ENCODE measurements at places on chromosomes 7 and 10. TPM values are rescaled to one million over a fixed set of nuclear protein-coding genes. Genes with fewer than 3 reads are reported as not detected.

- no peak for DNase-seq
Observed at GRCh38 chr7:143279186-143280098, 5.3 kb upstream of the TMEM139 start.

DNA sequence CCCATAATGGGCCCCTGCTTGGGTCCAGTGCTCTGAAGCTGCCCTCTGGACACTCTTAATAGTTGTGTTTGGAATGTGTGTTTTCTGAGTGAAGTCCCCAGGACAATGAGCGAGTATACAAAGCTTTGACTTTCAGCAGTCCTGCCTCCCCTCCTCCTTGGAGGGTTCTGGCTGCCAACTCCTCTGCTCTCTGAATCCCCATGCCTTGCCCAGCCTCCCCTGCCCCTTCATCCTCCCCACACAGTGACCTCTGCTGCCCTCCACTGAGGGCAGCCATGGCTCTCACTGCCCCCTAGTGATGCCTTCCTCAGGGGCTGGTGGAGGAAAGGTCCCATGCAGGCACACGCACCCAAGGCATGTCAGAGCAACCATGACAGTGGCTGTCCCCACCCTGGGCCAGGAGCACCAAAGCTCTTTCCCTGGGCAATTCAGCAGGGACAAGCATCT lies 40.9 kb downstream of the FRMPD2 start:
- peak; percentile 12 for DNase-seq

DNA sequence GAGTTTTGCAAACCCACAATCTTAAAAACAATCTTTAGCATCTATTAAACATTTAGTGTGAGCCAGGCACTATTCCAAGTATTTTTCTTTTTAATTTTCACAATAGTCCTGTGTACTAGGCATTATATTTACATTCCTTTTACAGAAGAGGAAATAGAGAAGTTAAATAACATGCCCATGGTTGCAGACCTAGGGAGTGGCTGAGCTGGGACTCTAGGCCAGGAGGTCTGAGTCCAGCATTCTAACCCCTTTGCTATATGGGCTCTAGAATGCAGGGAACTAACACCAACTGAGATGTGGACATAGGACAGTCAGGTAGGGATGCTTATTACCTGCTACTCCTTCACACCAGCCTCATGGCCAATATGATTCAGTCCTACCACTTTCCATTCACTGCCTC lies 243.8 kb downstream of the XPNPEP1 start:
- DNase-seq = no peak

Gene MYO1G
- 0.98 TPM for total RNA-seq

- no peak for DNase-seq
Observed at GRCh38 chr7:108402865-108403264, 53.4 kb downstream of the NRCAM start.

- no peak for DNase-seq
Observed at GRCh38 chr10:110011681-110012080, 3.9 kb downstream of the ADD3 start.

DNA sequence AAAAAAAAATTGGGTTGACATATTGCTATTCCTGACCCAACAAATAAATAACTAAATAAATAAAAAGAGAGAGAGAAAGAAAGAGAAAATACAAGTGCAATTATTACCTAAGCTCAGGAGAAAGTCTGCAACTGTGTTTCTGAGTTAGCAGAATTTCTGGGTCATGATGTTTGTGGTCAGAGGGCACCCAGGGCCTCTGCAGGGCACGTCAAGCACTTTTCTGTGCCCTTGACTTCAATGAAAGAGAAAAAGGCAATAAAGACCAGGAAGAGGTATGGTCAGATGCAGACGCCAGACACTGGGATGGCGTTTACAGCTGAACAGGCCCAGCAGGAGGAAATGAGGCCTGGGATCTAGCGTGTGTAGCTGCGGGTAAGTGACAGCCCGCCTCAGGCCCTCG lies 160.9 kb upstream of the GDF10 start:
- no peak for DNase-seq

Gene INPP5F
- 7.9 TPM for total RNA-seq

Gene CAV1
- total RNA-seq = not detected

DNA sequence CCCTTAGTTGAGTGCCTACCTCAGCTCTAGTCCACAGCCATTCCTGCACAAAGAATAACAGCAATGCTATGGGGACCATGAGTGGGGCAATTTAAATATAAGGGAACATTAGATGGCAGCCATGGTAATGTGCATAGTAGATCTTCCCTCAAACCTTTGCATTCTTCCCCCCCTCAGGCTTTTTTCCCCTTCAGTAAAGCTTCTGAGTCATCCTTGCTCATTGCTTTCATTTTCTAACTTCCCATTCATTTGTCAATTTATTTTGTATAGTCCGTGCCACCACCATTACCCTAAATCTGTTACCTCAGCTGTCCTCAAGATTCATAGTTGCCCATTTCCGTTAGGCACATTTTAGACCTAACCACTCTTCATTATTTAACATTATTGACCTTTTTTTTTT lies 10.7 kb downstream of the HECTD2 start:
- no peak for DNase-seq

Gene TCF7L2
- total RNA-seq = 0.88 TPM

- DNase-seq = no peak
Observed at GRCh38 chr7:28570113-28570969, 158.0 kb downstream of the CREB5 start.

DNA sequence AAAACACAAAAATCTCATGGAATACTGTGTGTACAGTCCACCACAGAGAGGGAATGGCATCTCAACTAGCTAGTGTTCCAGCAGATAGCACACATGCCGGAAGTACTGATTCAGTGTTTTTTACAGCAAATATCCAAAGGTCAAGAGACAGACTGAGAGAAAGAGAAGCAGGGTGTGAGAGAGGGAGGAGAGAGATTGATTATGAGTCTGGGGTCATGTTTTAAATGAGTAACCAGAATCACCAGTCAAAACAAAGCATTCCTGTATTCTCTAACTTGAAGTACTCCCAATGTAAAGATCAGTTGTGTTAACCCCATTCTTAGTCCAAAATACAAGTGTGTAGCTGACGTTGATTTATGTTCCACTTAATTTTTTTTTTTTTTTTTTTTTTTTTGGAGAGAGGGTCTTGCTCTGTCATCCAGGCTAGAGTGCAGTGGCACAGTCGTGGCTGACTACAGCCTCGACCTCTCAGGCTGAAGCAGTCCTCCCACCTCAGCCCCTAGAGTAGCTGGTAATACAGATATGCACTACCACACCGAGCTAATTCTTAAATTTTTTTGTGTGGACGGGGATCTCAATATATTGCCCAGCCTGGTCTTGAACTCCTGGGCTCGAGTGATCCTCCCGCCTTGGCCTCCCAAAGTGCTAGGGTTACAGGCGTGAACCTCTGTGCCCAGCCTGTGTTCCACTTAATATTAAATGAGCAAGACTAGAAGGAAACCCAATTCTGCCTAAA lies 114.2 kb downstream of the TAF3 start:
- DNase-seq = no peak

Gene UMAD1
- total RNA-seq = 42.3 TPM

DNA sequence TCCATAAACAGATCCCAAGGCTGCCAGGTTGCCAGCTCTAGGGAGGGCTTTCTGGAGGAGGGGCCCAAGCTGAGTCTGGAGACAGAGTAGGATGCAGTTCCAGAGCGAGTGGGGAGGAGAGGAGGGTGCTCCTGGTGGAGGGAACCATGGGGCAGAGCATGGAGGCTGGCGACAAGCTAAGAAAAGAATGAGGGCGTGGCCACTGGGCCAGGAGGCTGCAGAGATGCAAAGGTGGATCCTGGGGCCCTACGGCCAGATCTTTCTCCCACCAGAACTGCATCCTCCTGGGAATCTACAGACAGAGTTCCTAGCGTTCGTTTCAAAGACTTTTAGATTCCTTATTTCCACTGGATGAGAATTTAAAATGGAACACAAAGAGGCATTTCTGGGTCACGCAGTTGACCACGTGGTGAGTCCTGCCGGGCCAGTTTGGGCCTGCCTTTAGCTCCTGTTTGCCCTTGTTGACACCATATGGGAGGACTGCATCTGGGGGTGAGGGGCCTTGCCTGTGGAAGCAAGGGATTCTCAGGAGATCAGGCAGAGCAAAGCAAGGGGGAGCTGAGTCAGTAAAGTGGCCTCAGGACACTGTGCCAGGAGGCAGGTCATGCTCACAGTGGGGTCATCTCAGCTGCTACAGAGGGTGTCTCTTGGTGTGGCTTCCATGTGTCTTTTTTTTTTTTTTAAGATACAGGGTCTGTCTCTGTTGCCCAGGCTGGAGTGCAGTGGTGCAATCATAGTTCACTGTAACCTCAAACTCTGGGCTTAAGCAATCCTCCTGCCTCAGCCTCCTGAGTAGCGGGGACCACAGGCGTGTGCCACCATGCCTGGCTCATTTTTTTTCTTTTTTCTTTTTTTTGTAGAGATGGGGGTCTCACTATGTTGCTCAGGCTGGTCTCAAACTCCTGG lies 137.8 kb downstream of the SH3PXD2A start:
- no peak for DNase-seq

- peak; percentile 55 for DNase-seq
Observed at GRCh38 chr7:21944616-21945453, 864 bp downstream of the CDCA7L start.

DNA sequence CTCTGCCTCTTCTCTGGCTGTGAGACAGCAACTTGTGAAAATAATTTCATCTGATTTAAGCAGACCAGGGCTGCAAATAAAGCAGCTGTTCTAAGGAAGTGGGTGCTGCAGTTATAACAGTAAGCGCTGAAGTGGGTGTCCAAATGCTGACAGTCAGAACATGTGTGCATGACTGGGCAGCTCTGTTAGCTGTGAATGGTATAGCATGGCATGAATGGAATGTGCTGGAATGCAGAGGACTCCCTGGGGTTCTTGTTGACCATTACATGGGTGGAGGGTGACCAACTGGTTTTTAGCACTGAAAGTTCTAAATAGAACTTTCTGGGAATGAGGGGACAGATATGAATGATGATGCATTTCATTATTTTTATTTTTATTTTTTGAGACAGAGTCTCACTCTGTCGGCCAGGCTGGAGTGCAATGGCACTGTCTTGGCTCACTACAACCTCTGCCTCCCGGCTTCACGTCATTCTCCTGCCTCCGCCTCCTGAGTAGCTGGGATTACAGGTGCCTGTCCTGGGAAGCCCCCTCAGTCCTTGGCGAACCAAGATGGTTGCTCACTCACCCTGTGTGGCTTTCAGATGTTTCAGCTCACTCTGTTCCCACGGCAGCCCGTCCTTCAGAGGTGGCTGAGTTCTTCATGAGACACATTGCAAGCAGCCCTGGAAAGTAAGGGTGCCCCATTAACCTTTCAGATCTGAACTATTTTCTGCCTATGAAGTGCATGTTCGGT lies 319.8 kb upstream of the PHYHIPL start:
- no peak for DNase-seq

GRCh38 chr7:157488966-157489365 lies 152.2 kb downstream of the DNAJB6 start:
- DNase-seq = no peak

- DNase-seq = no peak
Observed at GRCh38 chr10:17001297-17001744, 128.3 kb downstream of the CUBN start.

GRCh38 chr10:112967200-112967599 lies 17.2 kb downstream of the TCF7L2 start:
- DNase-seq = no peak

DNA sequence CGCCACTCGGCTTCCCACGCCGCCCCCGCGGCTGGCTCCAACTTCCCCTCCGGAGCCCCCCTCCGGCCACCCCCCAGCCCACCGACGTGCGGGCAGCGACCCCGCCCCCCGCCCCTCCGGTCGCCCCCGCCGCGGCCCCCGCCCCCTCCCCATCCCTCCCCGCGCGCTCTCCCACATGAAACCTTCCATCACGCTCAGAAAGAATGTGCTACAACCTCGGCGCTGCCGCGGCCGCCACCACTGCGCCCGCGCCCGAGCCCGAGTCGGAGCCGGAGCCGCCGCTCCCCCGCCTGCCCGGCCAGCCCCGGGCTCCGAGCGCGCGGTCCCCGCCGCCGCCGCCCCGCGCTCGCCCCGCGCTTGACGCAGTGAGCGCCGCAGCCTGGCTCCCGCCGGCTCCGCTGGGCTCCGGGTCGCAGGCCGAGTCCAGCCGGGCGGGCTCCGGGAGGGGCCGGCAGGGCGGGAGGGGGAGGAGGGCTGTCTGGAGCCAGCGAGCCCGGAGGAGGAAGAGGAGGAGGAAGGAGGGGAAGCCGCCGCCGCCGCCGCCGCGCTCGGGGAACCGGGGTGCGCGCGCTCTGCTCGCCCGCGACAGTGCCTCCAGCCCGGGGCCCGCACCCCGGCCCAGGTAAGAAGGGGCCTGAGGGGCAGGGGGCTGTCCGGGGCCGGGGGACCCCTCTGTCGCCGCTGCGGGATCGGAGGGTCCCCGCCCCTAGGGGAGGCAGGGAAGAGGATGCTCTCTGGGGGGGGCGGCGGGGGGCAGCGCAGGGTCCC lies 4.3 kb upstream of the ELFN1 start:
- no peak for DNase-seq

Gene FGFBP3
- total RNA-seq = 252 TPM

GRCh38 chr10:30170814-30171213 lies 111.4 kb upstream of the JCAD start:
- DNase-seq = no peak

Gene HDAC9
- total RNA-seq = 5.6 TPM

Measured in G401 (cell line).